ENCODE measurements at places on chromosomes 16 and 17. TPM values are rescaled to one million over a fixed set of nuclear protein-coding genes. Genes with fewer than 3 reads are reported as not detected.
A peak's percentile ranks its signal among the peaks of the same experiment; 100 is the strongest.

The SOCS7 gene
- polyA plus RNA-seq, result 2.0 TPM

The STXBP4 gene
- polyA plus RNA-seq, result 4.5 TPM

The MYO15A gene
- 0.64 TPM for polyA plus RNA-seq

The TPSG1 gene
- 3.3 TPM for polyA plus RNA-seq

DNA sequence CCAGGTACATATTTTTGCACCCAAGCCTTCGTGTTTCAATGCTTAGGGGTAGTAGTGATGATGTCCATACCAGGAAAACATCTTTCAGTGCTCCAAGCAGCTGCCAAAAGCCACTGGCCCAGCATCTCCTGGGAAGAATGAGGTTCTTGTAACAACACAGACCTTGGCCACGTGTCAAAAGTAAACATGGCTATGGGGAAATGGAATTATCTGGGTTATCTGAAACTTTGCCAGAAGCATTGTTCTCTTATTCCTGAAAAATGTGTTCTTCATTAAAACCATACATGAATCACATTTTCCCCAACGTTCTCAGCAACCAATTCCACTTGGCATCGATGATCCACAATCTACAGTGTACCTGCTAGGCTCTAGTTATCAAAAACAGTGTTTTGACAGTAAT, 524.2 kb upstream of the EEF2KMT start:
- no peak for DNase-seq

DNA sequence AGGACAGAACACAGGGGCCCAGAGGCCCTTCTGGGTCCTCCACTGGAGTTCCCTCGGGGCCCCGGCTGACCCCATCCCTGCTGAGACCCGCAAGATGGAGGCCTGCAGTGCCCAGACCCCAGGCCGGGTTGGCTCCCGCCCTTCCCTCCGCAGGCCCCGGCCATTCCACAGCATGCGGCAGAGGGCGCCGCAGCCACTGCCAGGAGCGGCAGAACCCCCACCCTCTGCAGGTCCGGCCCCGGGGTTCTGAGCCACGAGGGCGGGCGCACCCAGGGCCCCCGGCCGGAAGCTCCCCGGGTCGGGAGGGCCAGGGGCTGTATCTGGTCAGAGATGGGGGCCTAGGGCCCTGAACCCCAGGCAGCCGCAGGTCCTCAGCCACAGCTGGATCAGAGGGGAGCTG, 2.4 kb upstream of the PERCC1 start:
- DNase-seq, result peak; percentile 33

GRCh38 chr17:8163978-8164814, 1.4 kb upstream of the VAMP2 start:
- peak; percentile 81 for DNase-seq

- DNase-seq, result peak; percentile 97
These were observed 10.9 kb downstream of the SLC43A2 start for GRCh38 chr17:1617620-1618174.

DNA sequence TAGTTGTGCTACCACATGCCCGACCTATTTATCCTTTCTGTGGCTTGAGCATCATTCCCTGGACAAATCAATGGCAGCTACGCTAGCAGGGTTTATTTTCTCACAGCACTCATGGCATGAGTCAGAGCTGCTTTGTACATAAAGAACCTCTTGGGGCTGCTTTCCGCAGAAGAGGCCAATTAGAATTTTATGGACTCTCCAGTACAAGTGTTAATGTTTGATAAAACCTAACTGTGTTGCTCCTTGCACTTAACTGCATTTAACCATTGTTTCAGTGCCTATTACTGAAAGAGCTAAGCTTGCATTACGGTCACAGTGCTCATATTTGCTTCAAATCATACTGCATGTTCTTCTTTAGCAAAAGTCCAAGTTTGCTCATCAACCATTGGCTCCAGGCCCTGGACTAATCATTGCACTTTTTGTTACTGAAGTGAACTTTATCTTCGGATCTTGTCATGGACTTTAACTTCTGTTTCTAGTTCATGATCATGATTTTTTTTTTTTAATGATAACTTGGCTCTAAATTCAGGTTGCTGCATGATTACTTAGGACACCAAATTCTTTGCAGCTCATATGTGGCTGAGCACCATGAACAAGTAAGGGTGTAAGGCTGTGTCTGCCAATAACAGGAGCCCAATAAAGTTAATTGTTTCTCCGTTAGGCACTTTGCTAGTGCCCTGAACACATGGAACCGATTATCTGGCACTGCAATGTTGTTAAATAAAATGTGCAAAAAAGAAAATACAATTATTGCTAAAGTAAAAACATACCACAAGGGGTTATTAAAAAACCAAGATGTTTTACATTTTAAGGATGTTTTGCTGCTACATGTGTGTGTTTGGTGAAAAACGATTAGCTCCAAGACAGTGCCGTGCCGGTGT, 492.2 kb downstream of the KCNJ2 start:
- peak; percentile 61 for DNase-seq

DNA sequence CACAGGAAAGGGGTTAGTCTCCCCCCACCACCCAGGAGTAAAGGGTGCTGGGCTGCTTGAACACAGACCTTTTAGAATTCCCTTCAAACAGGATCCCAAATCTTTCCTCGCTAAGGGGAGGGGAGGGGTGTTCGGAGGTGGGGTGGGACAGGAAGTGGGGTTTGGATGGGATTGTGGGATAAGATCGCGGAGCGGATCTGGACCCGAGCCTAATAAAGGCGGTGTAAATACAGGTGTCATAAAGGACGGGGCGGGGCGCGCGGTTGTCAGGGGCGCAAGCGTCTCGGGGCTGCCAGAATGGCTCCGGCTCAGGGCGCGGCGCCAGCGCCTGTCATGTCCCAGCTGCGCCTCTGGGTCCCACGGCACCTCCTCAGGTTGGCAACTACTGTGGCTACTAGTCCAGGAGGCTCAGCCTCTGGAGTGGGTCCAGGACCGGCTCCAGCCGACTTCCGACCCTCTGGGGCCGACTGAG, 59.8 kb upstream of the FBXO47 start:
- peak; percentile 73 for DNase-seq

GRCh38 chr17:72434991-72435618, 314.3 kb downstream of the SOX9 start:
- no peak for DNase-seq

GRCh38 chr17:40915199-40915661, 22.2 kb downstream of the KRT23 start:
- no peak for DNase-seq

Data from small intestine (tissue), 16 donors.